ENCODE measurements at places on chromosomes 7 and 10.

GRCh38 chr10:47353351-47353750 lies 5.2 kb downstream of the RBP3 start:
- DNase-seq: no peak

DNA sequence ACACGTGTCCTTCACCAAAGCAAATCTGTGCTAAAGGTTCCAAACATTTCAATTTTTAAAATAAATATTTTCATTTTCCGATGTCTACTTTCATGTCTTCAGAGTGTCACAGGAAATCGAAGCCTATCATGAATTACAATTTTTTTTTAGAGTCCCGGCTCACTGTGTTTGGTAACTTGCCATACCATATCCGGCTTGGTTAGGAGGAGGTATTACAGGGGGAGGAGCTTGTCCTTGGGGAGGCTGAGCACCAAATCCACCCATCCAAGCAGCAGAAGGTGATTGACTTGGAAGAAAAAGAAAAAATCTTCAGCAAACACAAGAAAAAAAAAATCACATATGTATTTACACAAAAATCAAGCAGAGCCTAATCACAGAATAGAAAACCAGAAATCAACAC lies 21.3 kb downstream of the TIAL1 start:
- no peak for DNase-seq

GRCh38 chr7:104653825-104654401 lies 325.5 kb downstream of the LHFPL3 start:
- no peak for DNase-seq

GRCh38 chr7:106053109-106053508 lies 59.0 kb downstream of the SYPL1 start:
- DNase-seq: no peak

DNA sequence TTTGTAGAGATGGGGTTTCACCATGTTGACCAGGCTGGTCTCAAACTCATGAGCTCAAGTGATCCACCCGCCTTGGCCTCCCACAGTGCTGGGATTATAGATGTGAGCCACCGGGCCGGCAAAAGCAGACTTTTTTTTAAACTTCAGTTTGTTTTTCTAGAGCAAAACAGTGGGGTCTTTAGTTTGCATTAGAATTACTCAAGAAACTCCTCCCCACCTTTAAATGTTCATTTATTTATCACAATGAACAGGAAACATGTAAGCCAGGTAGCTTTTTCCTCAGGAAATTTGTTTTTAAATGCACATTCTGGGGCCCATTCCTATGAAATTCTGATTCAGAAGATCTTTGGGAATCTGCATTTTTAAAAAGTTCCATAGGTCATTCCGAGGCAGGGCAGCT lies 56.0 kb upstream of the JAZF1 start:
- DNase-seq: no peak

DNA sequence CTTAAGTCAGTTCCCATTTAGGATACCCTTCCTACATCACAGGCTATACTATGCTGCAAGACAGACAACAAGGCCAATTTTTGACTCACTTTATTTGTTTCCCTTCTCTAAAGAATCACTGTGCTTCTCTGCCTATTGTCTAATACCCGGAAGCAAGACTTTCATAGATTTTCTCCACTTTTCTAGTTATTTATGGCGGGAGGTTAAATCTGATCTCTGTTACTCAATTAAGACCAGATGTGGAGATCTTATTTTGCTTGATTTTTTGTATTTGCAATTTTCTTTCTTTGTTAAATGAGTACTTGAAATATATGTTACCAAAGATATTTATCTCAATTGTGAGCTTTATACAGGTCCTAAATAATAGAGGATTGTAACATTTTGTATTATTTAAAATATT lies 511.5 kb downstream of the ATRNL1 start:
- no peak for DNase-seq

GRCh38 chr10:122086416-122087240 lies 97.7 kb downstream of the TACC2 start:
- no peak for DNase-seq

DNA sequence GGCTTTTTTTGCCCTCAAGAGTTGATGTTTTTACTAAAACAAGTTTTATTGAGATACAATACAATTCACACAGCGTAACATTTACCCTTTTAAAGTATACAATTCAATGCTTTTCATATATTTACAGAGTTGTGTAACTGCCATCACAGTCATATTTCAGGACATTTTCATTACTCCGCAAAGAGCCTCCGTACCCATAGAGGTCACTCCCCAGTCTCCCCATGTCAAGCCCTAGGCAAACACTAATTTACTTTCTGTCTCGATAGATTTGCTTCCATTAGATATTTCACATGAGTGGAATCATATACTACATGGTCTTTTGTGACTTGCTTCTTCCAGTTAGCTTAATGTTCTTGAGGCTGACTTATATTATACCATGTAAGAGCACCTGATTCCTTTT lies 183.8 kb downstream of the PRKCQ start:
- no peak for DNase-seq

GRCh38 chr10:114566064-114566463 lies 92.0 kb downstream of the ABLIM1 start:
- no peak for DNase-seq

GRCh38 chr10:61049386-61049785 lies 105.4 kb upstream of the RHOBTB1 start:
- DNase-seq: no peak

DNA sequence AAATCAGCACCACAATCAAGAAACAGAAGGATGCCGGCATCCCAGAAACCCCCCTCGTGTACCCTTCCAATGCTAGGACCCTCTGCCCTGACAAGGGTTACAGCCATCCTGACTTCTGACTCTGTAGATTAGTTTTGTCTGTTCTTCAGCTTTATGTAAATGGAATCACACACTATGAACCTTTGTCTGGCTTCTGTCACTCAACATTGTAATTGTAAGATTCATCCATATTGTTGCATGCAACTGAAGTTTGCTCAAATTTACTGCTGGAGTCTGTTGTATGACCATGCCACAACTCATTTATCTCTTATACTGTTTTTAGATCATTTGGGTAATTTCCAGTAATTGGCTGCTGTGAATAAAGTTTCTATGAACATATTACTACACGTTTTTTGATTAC lies 8.4 kb downstream of the IKZF5 start:
- no peak for DNase-seq

DNA sequence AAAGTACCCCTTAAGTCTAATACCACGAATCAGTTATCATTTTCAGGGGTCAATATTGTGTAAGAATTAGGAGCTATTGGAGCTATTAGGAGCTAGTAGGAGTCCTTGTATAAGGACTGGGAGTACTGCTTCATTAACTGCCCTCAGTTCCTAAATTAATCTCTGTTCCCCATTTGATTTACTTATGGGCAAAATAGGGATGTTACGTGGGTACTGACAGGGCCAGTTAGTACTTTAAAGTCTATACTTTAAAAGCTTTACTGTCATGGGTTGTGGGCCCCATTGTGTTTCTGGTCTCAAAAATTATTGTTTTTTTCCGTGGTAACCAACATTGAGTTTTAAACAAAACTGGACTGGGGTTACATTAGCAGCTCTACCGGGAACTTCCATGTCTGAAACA lies 60.3 kb downstream of the PRKAR2B start:
- no peak for DNase-seq

GRCh38 chr10:116667484-116667883 lies 46.7 kb downstream of the PNLIPRP2 start:
- no peak for DNase-seq

GRCh38 chr10:34845070-34845469 lies 30.0 kb upstream of the PARD3 start:
- no peak for DNase-seq

DNA sequence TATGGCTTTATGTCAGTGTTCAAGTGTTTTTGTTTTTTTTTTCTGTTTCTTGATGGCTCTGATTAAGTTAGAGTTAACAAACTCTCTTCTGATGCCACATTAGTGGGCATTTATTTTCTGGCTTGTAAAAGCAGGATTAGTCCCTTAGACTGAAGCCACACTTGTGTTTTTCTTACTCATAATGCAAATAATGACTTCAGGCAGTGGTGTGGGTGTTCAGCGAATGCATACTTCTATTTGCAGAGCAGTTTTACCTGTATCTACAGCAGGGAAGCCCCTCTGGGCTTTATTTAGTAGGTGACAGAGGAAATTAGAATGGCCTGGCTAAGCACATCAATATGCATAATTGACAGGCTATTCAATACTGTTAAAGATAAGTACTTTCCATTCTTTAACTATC lies 79.9 kb downstream of the CNNM2 start:
- no peak for DNase-seq

DNA sequence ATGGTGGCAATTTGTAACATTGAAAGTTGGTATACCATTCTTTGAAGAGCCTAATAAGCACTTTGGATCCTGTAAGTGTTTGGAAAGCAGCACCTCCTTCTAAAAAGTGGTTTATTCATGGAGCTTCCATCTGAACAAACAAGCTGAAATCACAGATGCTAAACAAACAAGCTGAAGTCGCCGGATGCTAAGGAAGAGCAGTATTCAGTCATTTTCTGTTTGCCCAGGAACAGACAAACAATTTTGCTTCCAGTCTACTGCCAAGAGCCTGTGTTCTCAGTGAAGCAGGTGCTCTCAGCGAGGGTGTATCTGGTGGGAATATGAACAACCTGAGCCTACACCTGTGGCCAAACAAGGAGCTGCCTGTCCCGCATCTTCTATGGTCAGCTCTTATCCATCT lies 6.3 kb downstream of the COL28A1 start:
- DNase-seq: no peak

DNA sequence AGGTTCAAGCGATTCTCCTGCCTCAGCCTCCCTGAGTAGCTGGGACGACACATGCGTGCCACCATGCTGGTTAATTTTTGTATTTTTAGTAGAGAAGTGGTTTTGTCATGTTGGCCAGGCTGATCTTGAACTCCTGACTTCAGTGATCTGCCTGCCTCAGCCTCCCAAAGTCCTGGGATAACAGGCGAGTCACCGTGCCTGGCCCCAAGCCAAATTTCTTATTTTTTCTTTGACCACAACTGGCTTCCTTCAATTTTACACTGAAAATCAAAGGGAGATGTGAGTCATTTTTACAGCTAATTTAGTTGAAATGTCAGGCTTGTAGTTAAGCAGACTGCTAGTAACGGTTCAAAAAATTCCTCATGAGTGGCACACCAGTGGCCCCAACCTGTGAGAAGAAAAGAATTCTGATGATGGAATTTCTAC lies 7.8 kb downstream of the RNF216 start:
- DNase-seq: no peak

DNA sequence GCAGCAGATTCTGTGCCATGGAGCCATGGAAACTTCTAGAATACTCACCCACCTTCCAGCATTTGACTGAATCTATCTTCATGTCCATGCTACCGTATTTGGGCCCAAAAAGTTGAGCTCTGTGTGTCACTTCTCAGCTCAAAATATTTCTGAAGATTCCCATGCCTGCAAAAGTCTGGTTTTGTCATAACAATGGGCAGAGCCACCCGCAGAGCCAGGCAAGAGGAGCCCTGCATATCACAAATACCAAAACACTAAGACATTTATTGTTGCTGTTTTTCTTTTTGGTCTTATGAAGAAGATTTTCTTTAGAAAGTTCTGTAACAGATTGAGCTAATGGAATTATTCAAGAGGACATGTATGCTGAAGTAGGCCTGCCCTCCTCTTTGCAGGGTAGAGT lies 68.1 kb downstream of the PRTFDC1 start:
- no peak for DNase-seq

GRCh38 chr10:77859200-77859864 lies 67.2 kb downstream of the DLG5 start:
- no peak for DNase-seq

DNA sequence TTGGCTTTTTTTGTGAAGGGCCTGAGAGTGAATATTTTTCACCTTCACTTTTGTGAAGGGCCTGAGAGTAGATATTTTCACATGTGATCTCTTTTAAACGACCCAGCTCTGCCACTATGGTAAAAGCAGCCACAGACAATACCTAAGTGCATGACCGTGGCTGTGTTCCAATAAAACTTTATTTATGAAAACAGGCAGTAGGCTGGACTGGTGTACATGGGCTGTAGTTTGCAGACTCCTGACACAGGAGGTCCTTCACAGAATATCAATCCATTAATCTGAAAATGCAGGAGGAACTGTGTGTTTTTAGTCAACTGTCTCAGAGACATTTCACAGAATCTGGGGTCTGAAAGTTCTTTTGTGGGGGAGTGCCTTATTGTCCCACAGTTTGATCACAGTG lies 186.9 kb downstream of the PRKCQ start:
- no peak for DNase-seq

DNA sequence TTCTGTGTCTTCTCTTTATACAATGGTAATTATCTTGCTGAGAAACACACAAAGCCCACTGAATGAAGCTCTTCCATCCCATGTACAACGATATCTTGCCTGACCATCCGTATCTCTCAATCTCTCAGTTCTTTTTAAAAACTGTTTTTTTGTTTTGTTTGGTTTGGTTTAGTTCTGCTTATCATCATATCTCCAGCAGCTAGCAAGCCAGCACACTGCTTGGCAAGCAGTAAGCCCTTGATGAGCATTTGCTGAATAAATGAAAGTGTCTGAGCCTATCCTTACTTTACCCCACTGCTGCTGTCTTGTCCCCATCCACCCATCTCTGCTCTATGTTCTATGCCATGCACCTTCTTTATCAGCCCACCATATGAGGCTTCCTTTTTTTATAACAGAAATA lies 34.2 kb downstream of the ITGB1 start:
- no peak for DNase-seq

GRCh38 chr7:22482503-22482902 lies 17.5 kb downstream of the STEAP1B start:
- DNase-seq: no peak

DNA sequence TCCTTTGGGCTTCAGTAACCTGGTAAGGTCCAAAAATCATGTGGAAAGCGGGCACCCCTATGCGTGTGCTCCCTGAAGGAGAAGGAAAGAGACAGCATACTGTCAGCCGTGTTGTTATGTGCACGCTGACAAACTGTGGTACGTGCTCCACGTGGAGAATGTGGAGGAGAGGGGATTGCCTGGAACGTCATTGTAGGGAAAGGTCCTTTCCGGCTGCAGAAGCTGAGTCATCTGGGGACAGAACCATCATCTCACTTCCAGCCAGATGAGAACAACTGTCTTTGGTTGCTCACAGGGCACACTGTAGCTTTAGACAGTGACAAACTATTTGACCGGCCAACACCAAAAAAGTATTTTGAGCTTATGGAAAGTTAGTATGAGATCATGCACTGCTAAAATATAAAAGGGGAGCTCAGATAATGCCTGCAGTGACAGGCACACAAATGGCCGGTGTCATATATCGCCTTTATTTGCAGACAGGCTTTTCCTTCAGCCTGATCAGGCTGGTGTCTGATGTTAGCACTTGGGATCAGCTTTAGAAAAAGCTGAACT lies 38.8 kb upstream of the GRB10 start:
- no peak for DNase-seq

- no peak for DNase-seq
Measured at GRCh38 chr10:88851706-88852105, at the start of gene ANKRD22. Gene ANKRD22 (minus strand): TSS chr10:88851844. CDS start chr10:88851607, 237 bp downstream.

- DNase-seq: no peak
Measured at GRCh38 chr7:30817371-30817767, 46.2 kb downstream of the MINDY4 start.

Measured in HuH-7 (cell line).